ENCODE measurements at places on chromosomes 13 and 19.

DNA sequence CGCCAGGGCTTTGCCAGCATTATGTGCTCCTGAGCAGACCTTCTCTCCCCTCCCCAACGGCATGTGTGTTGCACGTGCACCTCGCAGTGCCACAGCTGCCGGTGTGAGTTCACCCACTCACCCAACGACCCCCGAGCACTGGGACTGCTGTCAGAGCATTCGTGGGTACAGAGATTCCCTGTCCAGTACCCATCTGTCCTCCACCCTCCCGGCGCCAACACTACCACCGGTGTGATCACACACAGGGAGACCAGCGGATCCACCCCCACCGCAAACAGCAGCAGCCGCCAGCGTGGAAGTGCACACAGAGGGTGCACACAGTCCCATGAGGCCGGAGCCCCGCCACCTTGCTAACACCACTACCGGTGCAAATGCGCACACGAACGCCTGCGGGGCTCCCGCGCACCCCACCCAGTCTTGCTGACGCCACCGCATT is 15.9 kb downstream of the LILRA1 start:
- no peaks in the 10 kb centered on the region for H3K4me1 ChIP-seq
- no peak overlapping the region for H3K27ac ChIP-seq
- peaks cover 6% of the 10 kb centered on the region for H3K27me3 ChIP-seq
- H3K36me3 ChIP-seq = no peaks in the 10 kb centered on the region

DNA sequence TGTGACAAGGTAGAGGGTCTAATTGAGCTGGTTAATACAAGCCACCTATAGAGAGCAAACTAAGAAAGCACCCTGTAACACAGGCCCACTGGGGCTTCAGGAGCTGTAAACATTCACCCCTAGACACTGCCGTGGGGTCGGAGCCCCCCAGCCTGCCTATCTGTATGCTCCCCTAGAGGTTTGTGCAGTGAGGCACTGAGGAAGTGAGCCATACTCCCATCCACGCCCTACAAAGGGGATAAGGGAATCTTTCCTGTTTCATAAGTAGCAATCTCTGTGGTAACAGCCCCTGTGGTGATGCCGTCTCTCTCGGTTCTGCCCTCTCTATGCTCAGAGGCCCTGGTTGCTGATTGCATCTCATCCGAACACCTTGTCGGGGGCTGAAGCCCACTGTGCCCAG is 94.2 kb upstream of the GJB6 start:
- no peaks in the 10 kb centered on the region for H3K4me1 ChIP-seq
- peaks cover 10% of the 10 kb centered on the region for H3K27me3 ChIP-seq
- DNase-seq = no peak
- no peak overlapping the region for H3K4me3 ChIP-seq

- no peaks in the 10 kb centered on the region for H3K4me1 ChIP-seq
- H3K4me3 ChIP-seq = no peak overlapping the region
- no peak for DNase-seq
- H3K27ac ChIP-seq = no peak overlapping the region
- no peaks in the 10 kb centered on the region for H3K36me3 ChIP-seq
Observed at GRCh38 chr13:90455823-90456222, 891.7 kb upstream of the MIR17HG start.

GRCh38 chr19:36838784-36839324 is 667 bp upstream of the ZNF790 start:
- H3K4me1 ChIP-seq = peaks cover 3% of the 10 kb centered on the region
- no peak overlapping the region for H3K4me3 ChIP-seq
- H3K36me3 ChIP-seq = peaks cover 50% of the 10 kb centered on the region
- DNase-seq = no peak
- H3K27ac ChIP-seq = no peak overlapping the region
- H3K27me3 ChIP-seq = no peaks in the 10 kb centered on the region

- no peak overlapping the region for H3K27ac ChIP-seq
- H3K27me3 ChIP-seq = peaks cover 5% of the 10 kb centered on the region
- H3K36me3 ChIP-seq = peaks cover 1% of the 10 kb centered on the region
- peak overlapping the region; percentile 89 for H3K4me3 ChIP-seq
Observed at GRCh38 chr19:45677351-45678230, 9.6 kb downstream of the GIPR start.

DNA sequence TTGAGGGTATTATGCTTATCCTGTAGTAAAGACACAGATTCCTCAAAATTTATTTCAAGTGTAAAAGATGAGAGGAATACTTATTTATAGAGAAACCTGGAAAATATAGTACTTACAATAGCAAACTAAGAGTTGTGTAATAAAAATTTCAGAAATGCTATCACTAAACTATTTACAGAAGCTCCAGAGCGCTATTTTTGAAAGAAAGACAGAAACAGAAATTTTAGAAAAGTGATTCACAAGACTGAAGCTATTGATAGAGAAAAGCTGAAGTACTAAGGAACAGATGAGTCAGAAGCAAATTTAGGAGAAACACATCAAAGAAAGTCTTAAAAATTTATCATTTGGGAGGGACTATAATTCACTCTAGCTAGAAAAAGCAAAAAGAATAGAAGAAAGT is 1174.2 kb downstream of the DIAPH3 start:
- no peak for DNase-seq
- no peaks in the 10 kb centered on the region for H3K36me3 ChIP-seq
- no peak overlapping the region for H3K27ac ChIP-seq
- H3K4me3 ChIP-seq = no peak overlapping the region
- H3K4me1 ChIP-seq = no peaks in the 10 kb centered on the region

DNA sequence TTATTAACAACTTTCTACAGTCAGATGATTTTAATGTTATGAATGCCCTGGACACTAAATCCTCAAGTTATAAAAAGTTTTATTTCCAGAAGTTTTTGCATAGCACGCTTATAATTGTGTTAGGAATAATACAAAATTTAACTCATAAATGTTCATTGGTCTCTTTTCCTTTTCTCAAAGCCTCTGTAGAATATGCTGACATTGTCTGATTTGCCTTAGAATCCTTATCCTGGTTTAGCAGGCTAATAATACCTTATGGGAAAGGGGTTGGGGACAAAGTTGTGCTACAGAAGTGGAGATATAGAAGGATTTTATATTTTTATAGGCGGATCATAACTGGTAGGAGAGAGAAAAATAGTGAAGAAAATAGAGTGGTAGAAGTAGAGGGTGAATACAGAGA is 1739.6 kb downstream of the OLFM4 start:
- no peak for DNase-seq
- no peak overlapping the region for H3K27ac ChIP-seq
- H3K27me3 ChIP-seq = no peaks in the 10 kb centered on the region
- no peaks in the 10 kb centered on the region for H3K36me3 ChIP-seq

DNA sequence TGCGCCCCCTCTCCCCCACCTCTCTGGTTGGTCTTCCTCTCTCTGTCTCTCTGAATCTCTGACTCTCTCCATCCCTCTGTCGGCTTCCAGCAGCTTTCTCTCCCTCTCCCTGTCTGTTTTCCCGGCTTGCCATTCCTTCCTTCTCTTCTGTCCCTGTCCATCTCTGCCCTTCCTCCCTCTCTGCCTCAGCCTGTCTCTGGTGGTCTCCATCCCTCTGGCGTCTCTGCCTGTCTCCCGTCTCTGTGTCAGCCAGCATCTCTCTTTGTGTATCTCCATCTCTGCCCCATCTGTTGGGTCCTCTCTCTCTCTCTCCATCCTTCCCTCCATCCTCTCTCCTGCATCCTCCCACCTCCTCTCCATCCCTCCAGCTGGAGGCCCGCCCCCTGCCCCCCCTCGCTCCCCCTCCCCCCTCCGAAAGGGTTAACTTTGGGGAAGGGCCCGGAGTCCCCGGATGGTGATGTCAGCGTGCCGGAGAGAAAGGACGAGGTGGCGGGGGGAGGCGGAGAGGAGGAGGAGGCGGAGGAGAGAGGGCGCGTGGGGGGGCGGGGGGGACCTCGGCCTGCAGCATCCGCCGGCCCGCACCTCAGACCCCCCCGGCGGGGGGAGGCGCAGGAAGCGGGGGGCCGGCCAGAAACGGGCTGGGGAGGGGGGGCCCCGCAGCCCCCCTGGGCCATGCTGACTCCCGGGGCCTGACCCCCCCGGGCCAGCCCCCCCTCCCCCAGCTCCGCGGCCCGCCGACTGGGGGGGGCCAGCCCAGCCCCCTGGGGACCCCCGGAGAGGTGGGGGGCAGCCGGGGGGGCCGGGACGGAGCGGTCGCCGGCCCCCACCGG is at the start of gene BRSK1:
Gene BRSK1 (plus strand): TSS at position 450 of the 830 bp plus-strand sequence. CDS start 446 bp downstream, outside the sequence.
- H3K36me3 ChIP-seq = peaks cover 3% of the 10 kb centered on the region
- peak; percentile 14 for DNase-seq
- peak within 1 kb of the TSS; percentile 37 for H3K27ac ChIP-seq
- peaks cover 22% of the 10 kb centered on the region for H3K4me1 ChIP-seq
- peaks cover 5% of the 10 kb centered on the region for H3K27me3 ChIP-seq

- no peak overlapping the region for H3K27ac ChIP-seq
- H3K27me3 ChIP-seq = no peaks in the 10 kb centered on the region
- H3K4me3 ChIP-seq = no peak overlapping the region
- no peaks in the 10 kb centered on the region for H3K4me1 ChIP-seq
- DNase-seq = no peak
Observed at GRCh38 chr13:100315522-100315921, 226.6 kb downstream of the PCCA start.

DNA sequence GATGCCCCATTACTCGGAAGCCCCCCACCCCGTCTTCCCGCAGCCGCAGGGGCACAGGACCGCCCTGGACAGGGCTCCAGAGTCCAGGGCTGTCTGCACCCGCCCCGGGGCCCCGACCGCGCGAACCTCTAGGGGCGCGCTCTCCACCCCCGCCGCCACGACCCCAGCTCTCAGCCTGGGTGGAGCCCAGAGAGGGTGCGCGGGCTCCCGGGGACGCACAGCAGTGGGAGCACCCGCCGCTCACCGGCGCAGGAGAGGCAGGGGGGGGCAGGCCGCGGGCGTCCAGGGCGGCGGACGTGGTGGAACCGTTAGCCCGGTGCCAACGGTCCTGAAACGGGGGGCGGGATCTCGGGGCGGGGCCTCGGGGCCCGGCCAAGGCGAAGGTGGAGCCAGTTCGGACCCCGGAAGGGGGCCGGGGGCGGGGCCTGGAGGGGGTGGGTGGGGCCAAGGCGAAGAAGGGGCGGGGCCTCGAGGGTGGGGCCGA is at the start of gene ATP8B3:
Gene ATP8B3 (minus strand): TSS at position 335 of the 484 bp plus-strand sequence. CDS start 540 bp downstream, outside the sequence.
- peak within 1 kb of the TSS; percentile 99 for H3K4me3 ChIP-seq
- DNase-seq = no peak
- H3K27me3 ChIP-seq = no peaks in the 10 kb centered on the region
- H3K4me1 ChIP-seq = peaks cover 14% of the 10 kb centered on the region
- H3K36me3 ChIP-seq = peaks cover 10% of the 10 kb centered on the region
- H3K27ac ChIP-seq = peak within 1 kb of the TSS; percentile 100

DNA sequence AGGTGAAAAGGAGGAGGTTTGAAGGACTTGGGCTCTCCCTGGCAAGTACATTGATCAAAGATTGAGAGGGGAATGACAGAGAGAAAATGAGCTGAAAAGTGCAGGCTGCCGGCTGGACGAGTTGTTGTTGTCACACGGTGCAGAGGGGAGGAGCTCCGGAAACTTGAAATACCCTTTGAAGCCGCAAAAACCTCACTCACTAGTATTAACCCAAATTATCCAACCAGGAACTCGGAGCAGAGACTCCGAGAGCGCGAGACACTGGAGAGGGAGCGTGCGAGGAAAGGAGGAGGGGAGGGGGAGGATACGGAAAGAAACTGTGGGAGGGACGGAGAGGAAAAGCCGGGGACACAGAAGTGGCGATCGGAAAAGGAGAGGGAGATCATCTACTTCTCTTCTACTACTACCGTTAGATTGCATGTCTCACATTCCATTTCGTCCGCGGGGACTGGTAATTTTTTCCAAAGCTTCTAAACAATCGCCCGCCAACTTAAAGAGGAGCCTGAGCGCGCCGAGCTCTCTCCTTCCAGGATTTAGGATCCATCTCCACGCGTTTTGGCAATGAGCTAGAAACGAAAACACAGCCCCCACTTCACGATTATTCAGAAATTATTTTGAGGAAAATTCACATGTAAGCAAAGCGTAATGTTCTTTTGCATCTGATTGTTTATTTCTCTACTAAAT is at the start of gene DACH1:
Gene DACH1 (minus strand): TSS at position 74 of the 684 bp plus-strand sequence.
- no peak for DNase-seq
- no peak within 1 kb of the TSS for H3K27ac ChIP-seq
- H3K36me3 ChIP-seq = no peaks in the 10 kb centered on the region
- peaks cover 17% of the 10 kb centered on the region for H3K4me1 ChIP-seq

DNA sequence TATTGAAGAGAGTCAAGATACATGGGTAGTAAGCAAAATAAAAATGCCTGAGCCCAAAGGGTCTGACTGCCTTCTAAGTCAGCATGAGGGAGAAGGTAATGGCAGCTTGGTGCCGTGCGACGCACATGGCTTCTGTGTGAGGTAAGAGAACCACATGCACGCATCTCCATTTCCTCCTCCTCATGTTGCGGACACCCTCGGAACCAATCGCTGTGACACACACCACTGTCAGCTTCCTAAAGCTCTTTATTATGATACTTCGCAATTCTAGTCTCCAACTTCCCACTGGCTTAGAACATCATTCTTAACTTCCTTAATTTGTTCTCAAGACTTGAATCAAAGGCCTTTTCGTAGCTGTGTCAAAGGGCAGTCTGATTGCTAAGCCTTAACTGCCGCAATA is 170.1 kb downstream of the OXGR1 start:
- H3K27me3 ChIP-seq = no peaks in the 10 kb centered on the region
- no peaks in the 10 kb centered on the region for H3K36me3 ChIP-seq
- DNase-seq = no peak
- H3K27ac ChIP-seq = no peak overlapping the region
- no peak overlapping the region for H3K4me3 ChIP-seq

- peaks cover 6% of the 10 kb centered on the region for H3K27me3 ChIP-seq
- DNase-seq = no peak
- H3K4me3 ChIP-seq = no peak overlapping the region
- no peak overlapping the region for H3K27ac ChIP-seq
Observed at GRCh38 chr13:110367620-110368019, 60.5 kb downstream of the COL4A2 start.

- H3K4me3 ChIP-seq = no peak overlapping the region
- no peaks in the 10 kb centered on the region for H3K36me3 ChIP-seq
- no peak for DNase-seq
- H3K4me1 ChIP-seq = no peaks in the 10 kb centered on the region
- no peak overlapping the region for H3K27ac ChIP-seq
- H3K27me3 ChIP-seq = no peaks in the 10 kb centered on the region
Observed at GRCh38 chr19:20371911-20372310, 193.7 kb downstream of the ZNF737 start.

DNA sequence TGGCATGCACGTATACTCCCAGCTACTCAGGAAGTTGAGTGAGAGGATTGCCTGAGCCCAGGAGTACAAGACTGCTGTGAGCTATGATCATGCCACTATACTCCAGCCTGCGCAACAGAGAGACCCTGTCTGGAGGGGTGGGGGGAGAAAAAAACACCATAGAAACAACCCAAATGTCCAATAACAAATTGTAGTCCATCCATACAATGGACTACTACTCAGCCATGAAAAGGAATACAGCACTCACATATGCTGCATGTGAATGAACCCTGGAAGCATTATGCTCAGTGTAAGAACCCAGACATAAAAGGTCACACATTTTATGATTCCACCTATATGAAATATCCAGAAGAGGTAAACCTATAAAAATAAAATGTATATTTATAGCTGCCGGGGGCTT is 42.3 kb downstream of the CD320 start:
- H3K4me1 ChIP-seq = peaks cover 13% of the 10 kb centered on the region
- no peak overlapping the region for H3K27ac ChIP-seq
- H3K4me3 ChIP-seq = no peak overlapping the region
- no peaks in the 10 kb centered on the region for H3K36me3 ChIP-seq
- no peaks in the 10 kb centered on the region for H3K27me3 ChIP-seq
